ENCODE measurements at places on chromosomes 6 and 20.

GRCh38 chr20:22770241-22770800, 185.9 kb upstream of the FOXA2 start:
- DNase-seq, result no peak

GRCh38 chr20:43716123-43716522, 10.7 kb downstream of the GTSF1L start:
- DNase-seq, result no peak

- DNase-seq, result no peak
These were observed 17.5 kb downstream of the SRC start for GRCh38 chr20:37363221-37364012.

DNA sequence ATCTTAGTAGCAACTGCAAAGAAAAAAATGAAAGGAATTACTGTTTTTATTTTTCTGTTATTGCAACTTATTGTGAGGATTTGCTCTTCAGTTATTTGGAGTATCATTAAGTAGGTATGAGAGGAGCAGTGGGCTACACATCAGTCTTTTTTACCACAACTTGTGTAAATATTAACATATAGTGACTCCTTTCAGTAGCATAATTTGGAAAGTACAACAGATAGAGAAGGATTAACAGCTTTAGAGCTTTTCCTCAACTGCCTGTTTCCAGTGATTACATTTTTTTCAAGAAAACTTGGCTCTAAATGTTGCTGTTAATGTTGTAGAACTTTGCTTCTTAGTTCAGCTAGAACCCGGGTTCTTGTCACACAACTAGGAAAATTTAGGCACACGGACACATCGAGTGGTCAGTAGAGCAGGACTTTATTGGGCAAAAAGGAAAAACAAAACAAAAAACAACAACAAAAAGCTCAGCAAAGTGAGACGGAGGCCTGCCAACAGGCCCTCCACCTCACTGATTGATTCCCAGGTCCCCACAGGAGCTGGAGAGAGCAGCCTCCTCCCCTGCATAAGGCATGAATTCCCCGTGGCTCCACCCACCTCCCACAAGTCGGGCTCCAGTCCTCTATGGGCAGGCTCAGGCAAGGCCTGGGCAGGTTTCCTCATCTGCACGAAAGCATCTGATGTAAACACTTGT, 75.1 kb downstream of the ADGRG6 start:
- no peak for DNase-seq

DNA sequence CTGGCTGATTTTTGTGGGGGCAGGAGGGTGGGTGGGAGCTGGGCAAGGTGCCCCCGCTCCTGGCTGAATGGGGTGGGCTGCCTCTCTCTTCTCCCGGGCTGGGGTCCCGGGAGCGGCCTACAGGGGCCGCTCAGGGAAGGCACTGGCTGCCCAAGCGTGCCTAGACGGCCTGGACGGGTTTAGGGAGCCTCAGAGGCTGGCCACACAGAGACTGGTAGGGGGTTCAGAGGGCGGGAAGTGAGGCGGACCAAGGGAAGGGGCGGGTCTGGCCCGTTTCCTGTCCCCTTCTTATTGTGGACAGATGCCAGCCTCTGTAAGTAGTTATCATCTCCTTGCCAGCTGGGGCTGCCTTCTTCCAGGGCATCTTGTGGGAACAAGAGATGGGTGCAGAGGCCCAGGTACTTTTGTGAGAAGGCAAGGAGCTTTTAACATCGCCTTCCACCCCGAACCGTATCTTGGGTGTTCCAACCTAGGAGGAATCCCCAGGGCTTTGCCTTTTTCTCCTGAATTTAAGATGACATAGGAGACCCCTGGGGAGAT, 437 bp downstream of the CD40 start:
- DNase-seq, result no peak

- DNase-seq, result peak; percentile 86
These were observed 111.1 kb downstream of the DLL1 start for GRCh38 chr6:170179616-170180324.

DNA sequence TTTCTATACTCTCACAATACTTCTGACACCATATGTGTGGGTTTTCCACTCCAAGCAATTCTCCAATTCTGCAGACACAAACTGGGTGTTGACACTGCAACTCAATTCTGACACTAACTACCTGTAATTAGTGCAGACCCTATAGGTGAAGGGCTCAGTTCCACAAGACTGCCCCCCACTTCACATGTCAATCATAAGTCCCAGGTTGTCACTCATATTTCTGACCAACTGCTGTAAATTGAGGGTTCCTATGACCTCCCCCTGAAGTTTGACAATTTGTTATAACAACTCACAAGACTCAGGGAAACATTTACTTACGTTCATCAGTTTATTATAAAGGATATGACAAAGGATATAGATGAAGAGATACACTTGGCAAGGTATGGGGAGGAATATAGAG, 18.3 kb downstream of the GPX6 start:
- no peak for DNase-seq

DNA sequence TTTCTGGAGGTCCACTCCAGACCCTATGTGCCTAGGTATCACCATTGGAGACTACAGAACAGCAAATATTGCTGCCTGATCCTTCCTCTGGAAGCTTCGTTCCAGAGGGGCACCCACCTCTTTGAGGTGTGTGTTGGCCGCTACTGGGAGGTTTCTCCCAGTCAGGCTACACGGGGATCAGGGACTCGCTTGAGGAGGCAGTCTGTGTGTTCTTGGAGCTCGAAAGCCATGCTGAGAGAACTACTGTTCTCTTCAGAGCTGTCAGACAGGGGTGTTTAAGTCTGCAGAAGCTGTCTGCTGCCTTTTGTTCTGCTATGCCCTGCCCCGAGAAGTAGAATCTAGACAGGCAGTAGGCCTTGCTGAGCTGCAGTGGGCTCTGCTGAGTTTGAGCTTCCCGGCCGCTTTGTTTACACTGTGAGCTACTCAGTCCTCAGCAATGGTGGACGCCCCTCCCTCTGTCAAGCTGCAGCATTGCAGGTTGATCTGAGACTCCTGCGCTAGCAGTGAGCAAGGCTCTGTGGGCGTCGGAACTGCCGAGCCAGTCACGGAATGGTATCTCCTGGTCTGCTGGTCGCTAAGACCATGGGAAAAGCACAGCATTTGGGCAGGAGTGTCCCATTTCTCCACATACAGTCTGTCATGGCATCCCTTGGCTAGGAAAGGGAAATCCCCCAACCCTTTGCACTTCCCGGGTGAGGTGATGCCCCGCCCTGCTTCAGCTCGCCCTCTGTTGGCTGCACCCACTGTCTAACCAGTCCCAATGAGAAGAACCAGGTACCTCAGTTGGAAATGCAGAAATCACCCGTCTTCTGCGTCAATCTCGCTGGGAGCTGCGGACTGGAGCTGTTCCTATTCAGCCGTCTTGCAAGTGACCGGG, 32.5 kb upstream of the ASCC3 start:
- no peak for DNase-seq

DNA sequence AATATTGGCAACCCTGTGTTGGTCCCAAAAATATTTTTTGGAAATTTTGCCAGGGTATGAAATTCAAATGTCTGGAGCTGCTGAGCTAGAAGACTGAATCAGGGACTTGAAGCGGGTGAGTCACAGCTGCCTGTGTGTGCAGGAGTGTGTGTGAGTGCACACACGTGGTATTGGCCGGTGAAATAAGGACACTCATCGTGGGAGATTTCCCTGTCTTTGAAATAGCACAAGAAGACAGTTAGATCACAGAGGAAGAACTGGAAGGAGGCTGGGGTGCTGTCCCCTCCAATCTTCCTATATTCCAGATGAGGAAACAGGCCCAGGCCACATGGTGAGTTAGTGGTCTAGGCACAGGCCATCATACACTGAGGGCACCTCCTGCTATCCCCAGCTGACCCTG, 123.8 kb upstream of the MLN start:
- DNase-seq, result no peak

GRCh38 chr20:23309781-23310180, 40.8 kb upstream of the NXT1 start:
- no peak for DNase-seq

DNA sequence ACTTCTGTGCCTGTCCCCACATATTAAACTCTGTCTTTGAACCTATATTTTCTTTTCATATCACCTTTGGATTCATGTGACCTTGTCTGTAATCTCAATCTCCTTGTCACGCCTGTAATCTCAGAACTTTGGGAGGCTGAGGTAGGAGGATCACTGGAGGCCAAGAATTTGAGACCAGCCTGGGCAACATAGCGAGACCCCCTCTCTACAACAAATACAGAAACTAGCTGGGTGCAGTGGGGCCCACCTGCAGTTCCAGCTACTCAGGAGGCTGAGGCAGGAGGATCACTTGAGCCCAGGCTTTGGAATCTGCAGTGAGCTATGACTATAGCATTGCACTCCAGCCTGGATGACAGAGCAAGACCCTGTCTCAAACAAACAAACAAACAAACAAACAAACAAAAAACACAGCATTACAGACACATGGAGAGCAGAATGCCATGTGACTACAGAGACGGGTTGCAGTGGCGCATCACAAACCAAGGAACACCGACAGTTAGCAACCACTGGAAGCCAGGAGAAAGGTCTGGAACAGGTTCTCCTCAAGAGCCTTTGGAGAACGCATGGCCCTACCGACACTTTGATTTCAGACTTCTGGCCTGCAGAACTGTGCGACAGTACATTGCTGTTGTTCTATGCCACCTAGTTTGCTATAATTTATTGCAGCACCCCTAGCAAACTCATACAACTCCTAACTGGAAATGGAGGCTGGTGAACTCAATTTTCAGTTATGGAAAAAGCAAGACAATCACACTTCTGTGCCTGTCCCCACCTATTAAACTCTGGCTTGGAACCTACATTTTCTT, 14.6 kb upstream of the TIAM2 start:
- DNase-seq, result no peak

DNA sequence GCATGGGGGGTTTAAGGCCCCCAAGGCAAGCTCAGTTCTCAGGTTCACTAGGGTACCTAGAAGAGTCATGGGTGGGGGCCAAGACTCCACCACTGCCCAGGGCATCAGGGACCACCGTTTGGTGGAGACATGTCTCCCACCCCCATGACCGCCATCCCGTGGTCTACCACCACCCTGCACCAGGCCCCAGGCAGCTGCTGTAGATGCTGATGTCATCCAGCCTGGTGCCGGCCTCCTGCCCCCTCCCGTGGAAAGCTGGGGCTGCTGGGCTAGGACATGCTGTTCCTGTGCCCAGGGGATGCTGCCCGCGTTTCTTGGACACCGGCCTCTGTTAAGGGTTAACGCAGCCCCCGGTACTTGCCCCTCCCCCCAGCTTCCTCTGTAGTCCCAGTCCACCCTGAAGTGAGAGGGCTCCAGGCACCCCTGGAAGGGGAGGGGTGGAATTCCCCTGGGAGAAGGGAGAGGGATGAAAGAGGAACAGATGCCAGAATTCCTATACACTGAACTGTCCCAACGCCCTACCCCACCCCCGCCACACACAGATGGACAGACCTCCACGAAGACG, 587 bp downstream of the IP6K3 start:
- no peak for DNase-seq

DNA sequence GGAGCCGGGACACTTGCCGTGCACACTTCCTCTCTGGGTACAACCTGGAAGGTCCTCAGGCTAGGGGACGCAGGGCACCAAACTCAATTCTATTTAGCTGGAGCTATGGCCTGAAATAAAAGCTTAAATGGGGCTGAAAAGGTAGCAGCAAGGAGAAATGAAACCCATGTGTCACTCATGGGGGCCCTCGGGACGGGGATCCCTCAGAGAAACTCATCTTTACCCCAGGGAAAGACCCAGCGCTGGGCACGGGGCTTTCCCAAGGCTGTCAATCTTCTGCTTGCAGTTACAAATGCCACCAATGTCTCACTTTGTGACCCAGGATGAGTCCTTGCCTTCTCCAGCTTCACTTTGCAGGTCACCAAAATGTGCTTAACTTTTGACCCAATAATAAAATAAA, 16.5 kb downstream of the SNAI1 start:
- DNase-seq, result no peak

DNA sequence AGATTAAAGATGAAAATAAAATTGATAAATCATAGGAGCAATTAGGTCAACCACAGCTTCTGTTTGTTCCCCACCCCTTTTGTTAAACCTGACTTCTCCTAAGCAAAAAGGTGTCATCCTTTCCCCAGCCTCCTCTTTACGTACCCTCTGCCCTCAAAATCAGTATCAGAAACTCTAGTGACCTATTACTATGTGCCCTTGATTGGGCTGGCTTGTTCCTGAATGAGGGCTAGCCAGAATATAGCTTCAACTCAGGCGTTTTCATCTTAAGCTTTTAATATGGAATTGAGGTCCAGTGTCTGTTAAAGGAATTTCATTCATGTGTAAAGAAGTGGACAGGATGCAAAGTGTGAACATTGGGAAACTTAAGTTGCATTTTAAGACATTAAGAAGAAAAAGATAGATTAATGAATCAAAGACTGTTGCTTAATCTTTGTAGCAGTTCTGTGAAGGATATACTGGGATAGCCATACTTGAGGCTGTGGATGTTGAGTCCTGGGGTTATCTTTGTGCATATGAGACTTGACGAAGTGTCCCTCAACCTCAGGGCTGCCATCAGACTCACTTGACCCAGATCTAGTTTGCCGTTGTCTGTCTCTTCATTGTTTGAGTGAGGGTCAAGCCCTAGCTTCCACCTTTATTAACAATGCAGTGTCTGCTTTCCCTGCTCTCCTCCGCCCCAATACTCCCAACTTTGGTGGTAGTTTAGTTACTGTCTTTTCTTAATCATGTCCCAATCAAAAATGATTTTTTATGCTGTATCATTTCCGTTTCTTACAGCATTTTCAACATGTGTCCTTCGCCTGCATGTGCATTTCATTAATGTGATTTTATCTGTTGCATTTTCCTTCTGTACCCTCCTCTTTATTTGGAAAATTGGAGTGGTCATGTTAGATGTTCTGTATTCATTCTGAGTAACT, 1.9 kb downstream of the TBPL1 start:
- no peak for DNase-seq

- DNase-seq, result no peak
These were observed 2.5 kb downstream of the PRL start for GRCh38 chr6:22294301-22294700.

GRCh38 chr6:43078691-43079090, 2.6 kb downstream of the PTK7 start:
- no peak for DNase-seq

GRCh38 chr6:84392261-84392660, 164.8 kb upstream of the CEP162 start:
- DNase-seq, result no peak

GRCh38 chr20:25301357-25301920, 53.6 kb downstream of the PYGB start:
- DNase-seq, result no peak

DNA sequence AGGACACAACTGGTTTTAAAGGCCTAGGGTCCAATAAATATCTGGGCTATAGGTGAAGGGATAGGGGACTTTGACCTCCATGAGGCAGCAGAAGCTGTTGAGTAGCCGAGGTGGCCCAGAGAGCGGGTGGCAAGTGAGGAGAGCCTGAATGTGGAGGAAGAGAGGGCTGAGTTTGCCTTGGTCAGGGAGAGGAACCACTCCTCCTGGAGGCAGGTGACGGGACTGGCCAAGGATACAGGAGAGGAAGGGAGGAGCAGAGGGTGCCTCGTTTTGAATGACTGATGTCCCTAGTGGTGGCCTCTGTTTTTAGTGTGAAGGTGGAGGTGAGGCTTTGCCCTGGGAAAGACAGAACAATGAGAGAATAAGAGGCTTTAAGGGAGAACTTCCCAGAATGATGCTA, 19.1 kb upstream of the AAR2 start:
- no peak for DNase-seq

GRCh38 chr20:1324598-1325172, 4.3 kb downstream of the SDCBP2 start:
- no peak for DNase-seq

Measured in NCI-H1092 treated with DMSO at 0.1 percent for 48 hours (cell line).